ENCODE measurements at places on chromosomes 6 and 20.

- DNase-seq, result no peak
Observed at GRCh38 chr6:164087870-164088269, 673.4 kb downstream of the QKI start.

GRCh38 chr6:132910759-132911158 lies 96.4 kb downstream of the RPS12 start:
- no peak for DNase-seq

DNA sequence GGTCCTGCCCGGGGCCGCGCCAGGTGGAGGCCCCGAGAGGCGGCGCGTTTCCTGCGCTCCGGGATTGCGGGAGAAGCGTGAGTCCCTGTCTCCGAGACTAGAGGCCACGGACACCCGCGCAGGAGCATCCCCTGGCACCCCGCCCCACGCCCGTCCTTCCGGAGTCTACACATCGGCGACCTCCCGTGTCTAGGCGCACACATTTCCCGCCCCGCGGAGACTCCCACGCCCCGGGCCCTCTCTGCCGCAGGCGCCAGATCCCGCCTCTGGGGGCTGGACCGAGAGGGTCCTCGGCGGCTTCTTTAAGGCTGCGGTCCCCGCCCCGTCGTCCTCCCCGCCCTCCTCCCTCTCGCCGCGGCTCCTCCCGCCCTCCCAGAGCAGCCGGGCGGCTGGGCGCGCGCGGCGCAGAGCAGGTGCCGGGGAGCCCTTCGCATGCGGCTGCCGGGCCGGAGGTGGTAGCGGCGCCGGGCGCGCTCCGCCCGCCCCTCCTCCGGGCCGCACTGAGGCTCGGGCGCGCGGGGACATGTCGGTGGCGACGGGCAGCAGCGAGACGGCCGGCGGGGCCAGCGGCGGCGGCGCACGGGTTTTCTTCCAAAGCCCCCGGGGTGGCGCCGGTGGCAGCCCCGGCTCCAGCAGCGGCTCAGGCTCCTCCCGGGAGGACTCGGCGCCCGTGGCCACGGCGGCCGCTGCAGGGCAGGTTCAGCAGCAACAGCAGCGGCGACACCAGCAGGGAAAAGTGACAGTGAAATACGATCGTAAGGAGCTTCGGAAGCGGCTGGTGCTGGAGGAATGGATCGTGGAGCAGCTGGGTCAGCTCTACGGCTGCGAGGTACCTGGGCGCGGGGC lies at the start of gene PPP1R14C:
TSS of gene PPP1R14C (plus strand) at position 375 of the 846 bp plus-strand sequence. CDS start at position 524, 149 bp downstream.
- DNase-seq, result peak; percentile 2

DNA sequence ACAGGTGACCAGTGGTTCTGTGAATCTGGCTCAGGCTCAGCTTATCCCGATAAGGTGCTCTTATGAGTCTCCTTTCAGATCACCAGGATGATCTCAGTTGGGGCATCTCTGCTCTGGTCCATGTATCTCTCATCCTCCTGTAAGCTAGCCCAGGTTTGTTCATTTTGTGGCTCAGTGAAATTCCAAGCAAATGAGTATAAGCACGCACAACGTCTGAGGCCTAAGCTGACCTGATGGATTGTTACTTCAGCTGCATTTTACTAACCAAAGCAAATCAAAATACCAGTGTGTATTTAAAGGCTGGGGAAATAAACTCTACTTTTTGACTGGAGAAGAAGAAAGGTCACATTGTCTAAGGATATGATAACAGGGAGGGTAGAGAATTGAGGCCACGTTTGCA lies 551.0 kb upstream of the BTBD3 start:
- DNase-seq, result no peak

Measured in CD4-positive, alpha-beta T cell treated with Interleukin-6 for 4 hours (primary cell).